Caco-2 (cell line): ENCODE measurements at places on chromosomes 16 and 17. TPM values are rescaled to one million over a fixed set of nuclear protein-coding genes. Genes with fewer than 3 reads are reported as not detected.

DNA sequence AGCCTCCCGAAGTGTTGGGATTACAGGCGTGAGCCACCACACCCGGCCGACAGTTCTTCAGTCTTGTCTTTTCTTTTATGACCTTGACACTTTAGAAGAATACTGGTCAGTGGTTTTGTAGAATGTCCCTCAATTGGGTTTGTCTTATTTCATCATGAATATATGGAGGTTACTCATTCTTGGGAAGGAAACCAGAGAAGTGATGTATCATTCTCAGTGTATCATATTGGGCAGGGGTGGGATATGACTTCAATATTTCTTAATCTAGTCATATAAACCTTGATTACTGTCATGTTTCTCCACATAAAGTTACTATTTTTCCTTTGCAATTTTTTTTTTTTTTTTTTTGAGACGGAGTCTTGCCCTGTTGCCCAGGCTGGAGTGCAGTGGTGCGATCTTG, 36.9 kb downstream of the SNTB2 start:
- H3K36me3 ChIP-seq = no peaks in the 10 kb centered on the region; the same call in 1 of the 2 replicates
- H3K27me3 ChIP-seq = no peaks in the 10 kb centered on the region
- H3K4me3 ChIP-seq = no peak overlapping the region
- no peak overlapping the region for H3K27ac ChIP-seq
- H3K4me1 ChIP-seq = peaks cover 21% of the 10 kb centered on the region
- no peak for DNase-seq

GRCh38 chr17:80358861-80359260, 56.1 kb upstream of the ENDOV start:
- no peaks in the 10 kb centered on the region for H3K4me1 ChIP-seq
- no peak overlapping the region for H3K4me3 ChIP-seq
- peaks cover 2% of the 10 kb centered on the region; the same call in 1 of the 2 replicates for H3K36me3 ChIP-seq
- no peak for DNase-seq

FOXL1 gene
- 0.11 TPM in 1 of 2 replicates, not detected in the other for total RNA-seq

DNA sequence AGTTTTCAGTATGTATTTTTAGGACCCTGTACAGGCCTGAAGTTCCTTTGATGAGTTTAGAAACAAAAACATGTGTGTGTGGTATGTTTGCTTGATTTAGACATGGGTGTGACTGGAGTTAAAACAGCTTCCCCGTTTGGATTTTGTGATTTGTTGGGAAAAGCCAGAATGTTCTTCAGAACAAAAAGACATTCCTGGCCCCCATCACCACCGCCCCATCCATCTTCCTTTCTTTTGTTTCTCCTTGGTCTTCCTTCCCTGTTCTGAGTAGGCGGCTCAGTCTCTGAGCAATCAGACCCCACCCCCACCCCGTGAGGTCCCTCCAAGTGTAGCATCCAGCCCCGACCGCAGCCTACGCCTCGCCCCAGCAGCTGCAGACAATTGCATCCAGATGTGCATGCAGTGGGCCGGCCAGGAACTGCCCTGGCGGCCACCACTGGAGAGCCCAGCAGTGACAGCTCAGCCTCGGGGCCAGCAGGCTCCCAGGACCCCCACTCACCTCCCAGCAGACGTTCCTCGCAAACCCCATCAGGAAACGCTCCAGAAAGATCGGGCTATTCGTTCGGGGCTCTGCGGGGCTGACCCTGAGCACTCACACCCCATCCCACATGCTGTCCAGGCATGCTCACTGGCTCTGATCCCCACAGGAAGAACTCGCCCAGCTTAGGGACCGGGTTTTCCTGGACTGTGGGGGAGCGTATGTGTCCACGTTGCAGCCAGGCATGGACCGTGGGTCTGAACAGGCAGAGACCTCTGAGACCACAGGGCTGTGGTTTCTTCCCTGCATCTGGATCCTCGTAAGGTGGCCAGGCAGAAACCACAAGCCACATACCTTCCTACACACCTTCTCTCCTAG, 99.8 kb upstream of the CDH5 start:
- H3K4me3 ChIP-seq = no peak overlapping the region
- DNase-seq = peak; percentile 16
- H3K27me3 ChIP-seq = no peaks in the 10 kb centered on the region
- H3K27ac ChIP-seq = no peak overlapping the region

- H3K27ac ChIP-seq = no peak overlapping the region
- H3K36me3 ChIP-seq = no peaks in the 10 kb centered on the region
- H3K4me1 ChIP-seq = peaks cover 18% of the 10 kb centered on the region
- no peak overlapping the region for H3K4me3 ChIP-seq
- peak; percentile 29 for DNase-seq
Observed at GRCh38 chr17:19753661-19754463, 5.8 kb upstream of the ALDH3A1 start.

- H3K4me3 ChIP-seq = no peak overlapping the region
- H3K27ac ChIP-seq = no peak overlapping the region
- H3K4me1 ChIP-seq = 0 out of 2 replicates have a peak, but pooled peaks cover 3% of the 10 kb centered on the region
- DNase-seq = no peak
Observed at GRCh38 chr16:77439106-77439505, 4.3 kb upstream of the ADAMTS18 start.

DNA sequence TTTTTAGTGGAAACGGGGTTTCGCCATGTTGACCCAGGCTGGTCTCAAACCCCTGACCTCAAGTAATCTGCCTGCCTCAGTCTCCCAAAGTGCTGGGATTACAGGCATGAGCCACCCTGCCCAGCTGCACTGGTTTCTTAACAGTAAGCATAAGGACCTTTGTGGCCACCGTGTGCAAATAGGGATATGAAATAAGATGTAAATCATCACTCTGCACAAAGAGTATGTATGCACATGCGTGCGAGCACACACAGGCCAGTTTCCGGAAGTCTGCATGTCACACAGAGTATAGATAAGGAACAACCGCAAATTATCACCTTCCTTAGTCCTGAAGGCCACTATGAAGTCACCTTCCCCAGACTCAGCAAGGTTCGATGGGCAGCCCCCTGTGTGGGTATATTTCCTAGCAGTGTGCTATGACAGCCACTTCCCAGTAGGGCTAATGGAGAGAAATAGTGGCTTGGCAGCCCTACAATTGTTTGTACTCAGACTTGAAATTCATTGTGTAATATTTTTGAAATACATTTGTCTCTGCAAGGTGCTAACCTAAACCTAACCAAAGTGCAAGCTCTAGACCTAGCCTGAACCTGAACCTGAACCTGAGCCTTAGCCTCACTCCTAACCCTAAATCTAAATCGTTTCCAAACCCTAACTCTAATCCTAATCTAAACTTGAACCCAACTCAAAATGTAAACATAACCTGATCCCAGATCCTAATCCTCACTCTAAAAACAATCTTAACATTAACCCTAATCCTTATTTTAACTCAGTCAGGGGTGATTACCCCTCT, 48.4 kb upstream of the SKAP1 start:
- DNase-seq = no peak
- no peaks in the 10 kb centered on the region for H3K27me3 ChIP-seq
- H3K4me3 ChIP-seq = no peak overlapping the region
- H3K4me1 ChIP-seq = no peaks in the 10 kb centered on the region; the same call in 1 of the 2 replicates
- H3K36me3 ChIP-seq = no peaks in the 10 kb centered on the region

DNA sequence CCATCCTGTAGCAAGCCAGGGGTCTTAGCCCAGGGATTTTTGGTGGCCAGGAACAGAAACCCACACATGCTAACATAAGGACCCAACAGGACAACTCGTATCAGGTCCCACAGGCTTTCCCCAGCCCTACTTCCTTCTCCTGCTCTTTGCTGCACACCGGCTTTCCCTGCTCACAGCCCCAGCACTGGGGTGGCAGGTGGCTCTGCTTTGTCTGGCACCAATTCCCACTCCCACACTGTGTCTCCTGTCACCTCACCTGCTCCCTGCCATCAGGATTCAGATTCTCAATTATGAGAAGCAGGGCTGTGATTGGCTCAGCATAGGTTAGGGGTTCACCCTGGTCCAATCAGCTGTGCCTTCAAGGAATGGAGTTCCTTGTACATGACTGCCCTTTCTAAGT, 94.1 kb downstream of the TMEM132E start:
- no peak overlapping the region for H3K27ac ChIP-seq
- no peaks in the 10 kb centered on the region for H3K4me1 ChIP-seq
- H3K27me3 ChIP-seq = no peaks in the 10 kb centered on the region
- DNase-seq = no peak
- H3K4me3 ChIP-seq = no peak overlapping the region
- no peaks in the 10 kb centered on the region for H3K36me3 ChIP-seq

DNA sequence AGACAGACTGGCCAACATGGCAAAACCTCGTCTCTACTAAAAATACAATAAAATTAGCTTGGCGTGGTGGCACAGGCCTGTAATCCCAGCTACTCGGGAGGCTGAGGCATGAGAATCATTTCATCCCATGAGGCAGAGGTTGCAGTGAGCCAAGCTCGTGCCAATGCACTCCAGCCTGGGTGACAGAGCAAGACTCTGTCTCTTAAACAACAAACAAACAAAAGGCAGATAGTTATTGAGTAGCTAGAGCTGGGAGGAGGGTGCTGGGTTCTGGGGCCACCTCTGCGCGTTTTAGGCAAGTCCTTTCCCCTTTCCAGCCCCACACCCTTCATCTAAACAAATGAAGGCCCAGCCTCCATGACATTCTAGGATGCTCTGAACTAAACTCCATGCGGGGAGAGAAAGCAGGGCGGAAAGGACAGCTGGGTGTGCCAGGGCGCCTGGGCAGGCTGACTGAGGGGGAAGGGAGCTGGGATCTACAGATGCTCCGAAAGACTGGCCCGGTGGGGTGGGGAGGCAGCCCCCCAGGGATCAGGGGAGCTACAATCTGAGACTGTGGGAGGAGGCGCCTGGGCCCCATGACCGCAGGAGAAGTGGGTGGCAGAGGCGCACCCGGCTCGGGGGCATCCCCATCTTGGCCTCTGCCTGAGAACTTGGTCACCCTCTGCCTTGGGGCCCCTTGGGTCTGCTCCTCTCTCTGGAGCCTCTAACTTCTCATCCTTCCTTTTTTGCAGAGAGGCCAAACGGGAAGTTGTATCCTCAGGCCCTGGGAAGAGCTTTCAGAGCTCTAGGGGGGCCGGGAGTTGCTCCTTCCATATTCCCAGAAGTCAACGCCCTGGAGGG, 910 bp downstream of the ITGAL start:
- H3K27ac ChIP-seq = peak overlapping the region; percentile 43
- no peak for DNase-seq
- H3K36me3 ChIP-seq = no peaks in the 10 kb centered on the region
- no peak overlapping the region for H3K4me3 ChIP-seq
- no peaks in the 10 kb centered on the region for H3K27me3 ChIP-seq
- no peaks in the 10 kb centered on the region for H3K4me1 ChIP-seq

GRCh38 chr16:74709441-74709877, 8.8 kb upstream of the MLKL start:
- no peak overlapping the region for H3K4me3 ChIP-seq
- H3K36me3 ChIP-seq = no peaks in the 10 kb centered on the region
- no peak overlapping the region for H3K27ac ChIP-seq
- no peaks in the 10 kb centered on the region for H3K4me1 ChIP-seq

DNA sequence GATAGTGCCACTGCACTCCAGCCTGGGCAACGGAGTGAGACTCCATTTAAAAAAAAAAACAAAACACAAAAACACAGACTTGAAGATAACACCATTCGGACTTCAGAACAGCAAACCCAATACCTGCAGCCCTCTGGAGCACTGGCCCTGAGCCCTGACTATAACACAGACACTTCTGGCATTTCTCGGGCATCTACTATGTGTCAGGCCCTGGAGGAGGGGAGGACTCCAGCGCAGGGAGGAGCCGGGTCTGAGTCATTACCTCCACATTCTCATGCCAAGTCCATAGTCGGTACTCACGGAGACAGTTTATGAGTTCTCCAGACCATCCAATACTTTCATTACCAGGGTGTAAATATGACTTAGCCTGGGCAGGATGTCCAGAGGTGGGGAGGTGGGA, 48.8 kb downstream of the PITPNM3 start:
- no peaks in the 10 kb centered on the region for H3K4me1 ChIP-seq
- H3K4me3 ChIP-seq = no peak overlapping the region
- no peak overlapping the region for H3K27ac ChIP-seq

DNA sequence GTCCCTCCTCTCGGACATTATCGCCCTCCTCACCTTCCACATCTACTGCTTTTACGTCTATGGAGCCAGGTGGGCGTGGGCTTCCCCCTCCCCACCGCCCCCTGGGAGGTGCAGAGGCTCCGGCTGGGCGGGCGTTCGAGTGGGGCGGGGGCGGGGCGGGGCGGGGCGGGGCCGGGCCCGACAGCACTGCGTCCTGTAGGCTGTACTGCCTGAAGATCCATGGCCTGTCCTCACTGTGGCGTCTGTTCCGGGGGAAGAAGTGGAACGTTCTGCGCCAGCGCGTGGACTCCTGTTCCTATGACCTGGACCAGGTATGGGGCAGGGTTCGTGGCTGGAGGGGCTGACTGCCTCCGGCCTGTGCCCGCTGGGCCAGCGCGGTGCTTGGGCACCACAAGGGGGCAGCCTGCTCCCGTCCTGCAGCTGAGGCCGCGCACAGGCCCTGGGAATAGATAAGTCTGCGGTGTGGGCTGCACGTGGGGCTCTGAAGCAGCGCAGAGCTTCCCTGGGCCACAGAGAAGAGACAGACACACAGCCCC, 9.2 kb downstream of the PIGQ start:
- H3K27ac ChIP-seq = no peak overlapping the region
- H3K27me3 ChIP-seq = no peaks in the 10 kb centered on the region
- H3K4me3 ChIP-seq = no peak overlapping the region
- no peaks in the 10 kb centered on the region; the same call in 1 of the 2 replicates for H3K36me3 ChIP-seq
- no peak for DNase-seq

DNA sequence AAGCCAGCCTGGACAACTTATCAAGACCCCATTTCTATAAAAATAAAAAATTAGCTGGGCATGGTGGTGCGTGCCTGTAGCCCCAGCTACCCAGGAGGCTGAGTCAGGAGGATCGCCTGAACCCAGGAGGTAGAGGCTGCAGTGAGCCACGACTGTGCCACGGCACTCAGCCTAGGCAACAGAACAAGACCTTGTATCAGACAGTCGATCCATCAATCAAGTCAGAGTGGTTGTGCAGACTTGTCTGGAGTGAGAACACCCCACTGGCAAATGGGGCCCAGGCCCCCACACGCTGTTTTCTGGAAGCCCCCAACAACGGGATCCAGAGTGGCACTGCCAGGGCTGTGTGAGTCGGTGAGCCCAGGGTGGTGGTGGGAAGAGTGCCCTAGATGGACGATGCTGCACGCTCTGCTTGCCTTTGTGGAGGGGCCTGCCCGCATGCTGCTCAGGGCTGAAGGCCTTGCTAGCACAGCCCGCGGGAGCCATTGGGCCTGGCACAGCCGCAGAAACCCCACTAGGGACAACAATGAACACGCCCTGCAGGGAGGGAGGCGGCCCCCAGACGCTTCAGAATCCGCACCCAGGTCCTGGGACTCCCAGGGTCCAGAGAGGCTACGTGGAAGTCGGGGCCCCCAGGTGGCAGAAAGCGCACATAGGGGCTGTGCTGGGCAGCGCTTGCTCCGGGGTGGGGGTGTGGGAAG, 80.1 kb upstream of the GNG13 start:
- no peaks in the 10 kb centered on the region for H3K4me1 ChIP-seq
- no peak overlapping the region for H3K4me3 ChIP-seq
- DNase-seq = peak; percentile 22

- no peaks in the 10 kb centered on the region for H3K4me1 ChIP-seq
- H3K27me3 ChIP-seq = no peaks in the 10 kb centered on the region
- no peak overlapping the region for H3K4me3 ChIP-seq
- H3K36me3 ChIP-seq = no peaks in the 10 kb centered on the region
- DNase-seq = no peak
Observed at GRCh38 chr17:39238311-39238972, 12.7 kb upstream of the STAC2 start.

PIPOX gene
- 2.1 and 2.2 TPM in 2 replicates for total RNA-seq
